ENCODE measurements at places on chromosomes 1 and 21. TPM values are rescaled to one million over a fixed set of nuclear protein-coding genes. Genes with fewer than 3 reads are reported as not detected.
A peak's percentile ranks its signal among the peaks of the same experiment; 100 is the strongest.

DNA sequence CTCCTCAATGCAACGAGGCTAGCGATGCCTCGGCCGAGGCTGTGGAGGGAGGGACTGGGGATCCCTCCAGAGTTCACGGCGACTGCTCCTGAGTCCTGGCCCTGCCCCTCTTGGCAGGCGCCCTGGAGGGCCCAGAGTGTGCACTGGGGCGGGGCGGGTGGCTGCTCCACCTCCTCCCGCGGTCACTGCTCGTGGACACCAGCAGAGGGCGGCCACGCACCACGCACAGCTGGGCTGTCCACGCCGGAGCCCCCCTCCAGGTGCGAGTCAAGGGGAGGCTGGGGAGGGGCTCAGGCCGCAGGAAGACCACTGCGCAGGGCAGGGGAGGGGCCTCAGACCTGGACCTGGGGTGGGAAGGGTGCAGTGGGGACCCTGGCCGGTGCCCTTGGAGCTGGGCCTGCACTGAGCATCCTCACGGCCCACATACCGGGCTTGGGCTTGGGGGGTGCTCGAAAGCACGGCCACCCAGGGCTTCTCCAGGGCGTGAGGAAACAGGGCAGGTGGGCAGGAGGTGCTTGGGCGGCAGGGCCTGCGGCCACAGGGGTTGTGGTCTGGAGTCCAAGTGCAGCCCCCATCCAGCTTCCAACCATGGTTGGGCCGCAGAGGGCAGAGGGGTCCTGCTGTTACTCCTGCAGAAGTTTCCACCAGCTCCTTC lies 20.6 kb upstream of the TTC34 start:
- DNase-seq = peak; percentile 79

DNA sequence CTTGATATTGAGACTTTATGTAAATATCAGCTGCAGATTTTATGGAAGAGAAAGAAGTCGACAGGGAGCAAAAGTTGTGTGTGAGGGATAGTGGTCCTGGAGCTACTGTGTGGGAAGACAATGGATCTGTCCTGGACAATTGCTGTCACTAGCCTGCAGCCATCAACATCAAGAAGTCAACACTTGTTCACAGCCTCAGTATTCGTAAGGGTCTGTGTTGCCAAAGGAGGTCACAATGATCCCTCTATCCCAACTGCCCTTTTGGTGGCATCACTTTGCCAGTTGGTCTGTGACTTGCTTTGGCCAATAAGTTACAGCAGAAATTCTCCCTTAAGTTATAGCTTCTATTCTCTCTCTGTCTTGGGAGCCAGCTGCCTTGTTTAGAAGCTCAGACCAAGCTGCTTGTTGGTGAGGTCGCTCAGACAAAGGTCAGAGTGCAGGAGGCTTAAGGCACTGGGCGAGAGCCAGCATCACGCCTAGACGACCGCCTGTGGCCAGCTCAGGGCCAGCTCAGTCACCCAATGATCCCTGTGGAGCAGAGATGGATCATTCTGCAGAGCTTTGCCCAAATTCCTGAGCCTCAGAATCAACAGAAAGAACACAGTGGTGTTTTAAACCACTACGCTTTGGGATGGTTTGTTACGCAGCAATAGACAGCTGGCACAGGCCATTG lies 134.9 kb downstream of the RHOU start:
- no peak for DNase-seq

GRCh38 chr1:89552471-89553081 lies 27.9 kb downstream of the LRRC8B start:
- no peak for DNase-seq

GRCh38 chr1:8985915-8986813 lies 40.1 kb downstream of the SLC2A7 start:
- DNase-seq = no peak

GRCh38 chr1:2044510-2045319 lies 5.5 kb upstream of the PRKCZ start:
- DNase-seq = peak; percentile 94

GRCh38 chr1:235169986-235170385 lies 8.9 kb upstream of the RBM34 start:
- DNase-seq = no peak

DNA sequence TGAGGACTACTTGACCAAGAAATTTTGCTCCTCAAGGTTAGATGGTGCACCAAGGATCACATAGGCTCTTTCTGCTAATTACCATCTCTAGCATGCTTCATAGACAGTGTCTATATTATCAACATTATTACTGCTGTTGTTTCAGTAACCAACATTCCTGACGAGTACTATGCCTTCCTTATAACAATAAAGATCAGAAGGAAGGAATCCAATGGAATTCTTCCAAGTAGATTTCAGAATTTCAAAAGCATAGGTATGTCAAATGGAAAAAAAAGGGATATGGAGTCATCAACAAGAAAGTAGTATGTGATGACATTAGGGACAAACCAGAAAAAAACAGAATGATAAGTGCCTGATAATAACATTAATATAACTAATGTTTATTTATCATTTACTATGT lies 39.6 kb upstream of the LPGAT1 start:
- no peak for DNase-seq

DNA sequence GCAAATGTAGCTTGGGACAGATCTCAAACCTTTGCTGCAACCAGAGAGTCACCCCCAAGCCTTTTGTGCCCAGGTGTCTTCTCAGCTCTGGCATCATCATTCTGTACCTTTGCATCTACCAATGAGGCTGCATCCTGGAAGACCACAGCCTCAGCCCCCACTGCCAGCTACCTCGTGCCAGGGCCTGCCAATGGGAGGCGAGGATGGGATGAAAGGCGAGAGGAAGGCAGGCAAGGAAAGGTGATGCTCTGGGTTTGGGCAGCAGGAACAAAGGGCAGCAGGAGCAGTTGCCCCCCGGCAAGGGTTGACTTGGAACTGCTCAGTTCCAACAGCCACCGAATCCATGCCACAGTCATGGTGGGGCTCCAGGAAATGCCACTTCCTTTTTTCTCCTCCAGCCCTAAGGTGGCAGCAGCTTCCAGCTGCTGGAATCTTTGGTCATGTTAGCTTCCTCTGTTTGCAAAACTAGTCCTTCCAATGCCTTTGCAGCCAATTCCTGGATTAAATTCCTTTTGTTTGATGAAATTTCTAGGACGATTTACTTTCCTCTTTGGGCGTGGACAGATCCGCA lies 651.6 kb downstream of the NPHP4 start:
- no peak for DNase-seq

GRCh38 chr1:98090351-98090750 lies 169.5 kb upstream of the DPYD start:
- DNase-seq = no peak

DNA sequence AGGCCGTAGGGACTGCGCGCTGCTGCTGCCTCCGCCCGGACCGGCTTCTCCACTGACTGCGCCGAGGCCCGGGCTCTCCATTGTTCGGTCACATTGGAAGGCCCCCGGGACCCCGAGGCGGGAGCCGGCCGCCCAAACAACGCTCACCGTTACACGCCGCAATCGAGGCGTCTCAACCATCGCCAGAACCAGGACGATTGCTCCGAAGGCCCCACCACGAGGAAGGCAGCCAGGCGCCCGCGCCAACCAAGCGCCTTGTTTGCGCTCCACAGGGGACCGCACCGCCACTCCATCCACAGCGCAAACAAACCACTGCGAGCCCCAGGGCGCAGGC lies 595 bp downstream of the GLUL start:
- DNase-seq = no peak

DNA sequence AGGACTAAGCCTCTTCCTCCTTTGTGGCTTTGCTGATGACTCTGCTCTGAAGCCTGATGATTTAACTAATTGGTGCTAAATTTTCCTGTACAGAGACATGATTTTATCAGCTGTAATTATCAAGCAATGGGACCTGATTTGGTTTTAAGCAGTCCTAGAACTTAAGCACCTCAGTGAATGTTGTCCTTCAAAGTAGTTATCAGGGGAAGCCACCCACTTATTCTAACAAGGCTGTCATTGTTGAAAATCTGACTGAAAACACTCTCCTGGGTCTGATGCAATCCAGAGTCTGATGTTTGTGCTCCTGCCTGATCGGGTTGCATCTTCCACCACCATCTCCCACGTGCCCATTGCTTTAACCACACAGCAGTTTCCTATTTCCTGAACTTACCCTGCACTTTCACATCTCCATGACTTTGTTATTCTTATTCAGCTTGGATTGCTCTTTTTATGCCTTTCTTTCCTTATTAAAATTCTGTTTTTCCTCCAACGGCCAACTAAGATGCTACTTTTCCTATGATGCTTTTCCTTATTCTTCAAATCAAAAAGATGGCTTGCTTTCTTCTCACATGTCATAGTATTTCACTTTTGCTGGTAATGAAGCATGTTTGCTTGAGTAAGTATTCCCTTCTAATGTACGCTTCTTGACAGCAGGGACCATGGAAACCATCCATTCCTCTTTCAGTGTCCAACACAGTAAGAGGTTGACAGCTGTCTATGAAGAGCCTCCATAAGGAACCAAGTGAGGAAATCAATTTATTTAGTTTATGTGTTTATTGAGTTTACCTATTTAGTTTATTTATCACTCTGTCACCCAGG lies 55.0 kb downstream of the S1PR1 start:
- DNase-seq = peak; percentile 84

DNA sequence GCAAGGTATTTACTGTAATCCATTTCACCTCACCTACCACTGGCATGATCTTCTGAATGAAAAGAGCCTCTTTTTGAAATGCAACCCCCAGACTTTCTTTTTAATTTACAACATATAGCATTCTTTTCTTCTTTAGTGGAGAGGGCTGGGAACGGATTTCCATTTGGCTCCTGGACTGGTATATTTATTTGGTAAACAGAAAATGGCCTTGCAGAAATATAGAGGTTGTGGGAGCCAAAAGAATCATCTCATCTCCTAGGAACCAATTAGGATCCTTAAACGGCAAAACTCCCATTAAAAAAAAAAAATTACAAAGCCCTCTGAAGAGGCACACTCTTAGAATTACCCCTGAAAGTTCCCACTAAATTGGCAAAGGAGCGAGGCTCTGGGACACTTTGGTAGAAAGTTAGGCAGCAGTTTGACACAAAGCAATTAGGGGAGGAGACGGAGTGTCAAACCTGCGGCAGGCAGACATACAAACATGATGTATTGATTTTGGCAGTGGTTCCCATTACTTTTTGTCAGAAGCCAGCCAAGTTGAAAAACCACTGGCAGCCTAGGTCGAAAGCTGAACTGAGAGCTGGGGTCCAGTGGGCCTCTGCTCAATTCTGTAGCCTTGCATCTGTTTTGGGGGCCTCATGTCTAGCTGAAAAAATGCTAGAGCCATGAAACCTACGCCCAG lies 135.1 kb upstream of the MAGI3 start:
- no peak for DNase-seq

DNA sequence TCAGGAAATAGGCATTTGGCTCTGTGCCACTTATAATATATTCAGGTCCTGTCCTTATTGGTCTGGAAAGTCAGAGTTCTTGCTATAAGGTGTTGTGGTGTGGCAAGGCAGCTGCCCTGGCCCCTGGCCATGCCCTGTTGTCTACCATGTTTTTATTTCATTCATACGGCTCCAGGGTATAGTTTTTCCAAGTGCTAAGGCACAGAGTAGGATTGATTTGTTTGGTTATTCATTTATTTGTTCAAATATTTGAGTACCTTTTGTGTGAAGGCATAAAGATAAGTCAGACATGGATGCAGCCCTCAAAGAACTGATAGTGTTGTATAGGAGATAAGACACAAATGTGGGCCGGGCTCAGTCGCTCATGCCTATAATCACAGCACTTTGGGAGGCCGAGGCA lies 10.1 kb downstream of the ZBTB8B start:
- no peak for DNase-seq

GRCh38 chr1:186283374-186283773 lies 91.7 kb downstream of the TPR start:
- peak; percentile 65 for DNase-seq

SLC9C2 gene
- not detected for total RNA-seq

EPHA8 gene
- total RNA-seq = not detected

OLIG2 gene
- not detected for total RNA-seq

CFH gene
- total RNA-seq = 0.17 TPM

CLIC4 gene
- total RNA-seq = 17.4 TPM

All from activated CD4-positive, alpha-beta T cell treated with anti-CD3 and anti-CD28 coated beads, Interleukin-2, amount 10 ng/mL, durations not matched to agents 24 days and 14 days (primary cell).